Stimulated activated CD4-positive, alpha-beta T cell treated with anti-CD3 and anti-CD28 coated beads, TNF-alpha, amount 100 ng/mL, for 24 hours (primary cell): ENCODE measurements at places on chromosomes 2 and 18.

DNA sequence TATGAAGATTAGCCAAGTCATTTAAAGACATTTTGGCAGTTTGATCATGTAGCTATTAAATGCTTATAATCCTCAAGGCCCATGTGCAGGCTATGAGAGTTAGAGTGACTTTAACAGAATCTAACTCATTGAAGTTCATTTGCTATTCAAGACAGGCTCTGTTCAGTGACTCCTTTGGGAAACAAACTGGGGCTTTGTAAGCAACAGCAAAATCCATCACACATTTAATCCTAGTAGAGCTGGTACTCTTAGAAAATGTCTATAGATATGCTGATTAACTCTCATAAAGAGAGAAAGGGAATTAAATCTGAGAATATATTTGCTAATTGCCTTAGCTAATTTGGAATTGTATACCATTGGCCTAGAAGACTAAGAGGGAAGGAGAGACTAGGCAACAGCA, 182.8 kb upstream of the SESTD1 start:
- DNase-seq = no peak

DNA sequence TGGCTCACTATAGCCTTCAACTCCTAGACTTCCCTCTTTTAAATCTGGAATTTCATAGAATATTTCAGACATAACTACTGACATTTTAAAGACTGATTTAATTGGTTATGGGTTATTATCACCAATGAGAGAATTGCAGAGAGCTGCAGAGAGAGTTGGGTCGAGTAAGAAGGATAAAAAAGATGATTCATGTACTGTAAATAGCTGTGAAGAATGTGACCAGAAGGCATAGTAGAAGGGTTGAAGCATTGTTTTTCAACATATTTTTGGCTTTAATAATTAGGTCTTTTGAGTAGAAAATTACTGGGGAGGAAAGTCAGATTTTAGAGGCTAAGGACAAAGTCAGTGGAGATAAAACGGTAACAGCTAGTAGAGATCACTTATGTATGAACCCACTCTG, 503.2 kb upstream of the SLC8A1 start:
- no peak for DNase-seq

GRCh38 chr2:29519338-29519925, 402.0 kb downstream of the ALK start:
- no peak for DNase-seq

GRCh38 chr18:69996951-69997798, 49.5 kb upstream of the CD226 start:
- DNase-seq = no peak

DNA sequence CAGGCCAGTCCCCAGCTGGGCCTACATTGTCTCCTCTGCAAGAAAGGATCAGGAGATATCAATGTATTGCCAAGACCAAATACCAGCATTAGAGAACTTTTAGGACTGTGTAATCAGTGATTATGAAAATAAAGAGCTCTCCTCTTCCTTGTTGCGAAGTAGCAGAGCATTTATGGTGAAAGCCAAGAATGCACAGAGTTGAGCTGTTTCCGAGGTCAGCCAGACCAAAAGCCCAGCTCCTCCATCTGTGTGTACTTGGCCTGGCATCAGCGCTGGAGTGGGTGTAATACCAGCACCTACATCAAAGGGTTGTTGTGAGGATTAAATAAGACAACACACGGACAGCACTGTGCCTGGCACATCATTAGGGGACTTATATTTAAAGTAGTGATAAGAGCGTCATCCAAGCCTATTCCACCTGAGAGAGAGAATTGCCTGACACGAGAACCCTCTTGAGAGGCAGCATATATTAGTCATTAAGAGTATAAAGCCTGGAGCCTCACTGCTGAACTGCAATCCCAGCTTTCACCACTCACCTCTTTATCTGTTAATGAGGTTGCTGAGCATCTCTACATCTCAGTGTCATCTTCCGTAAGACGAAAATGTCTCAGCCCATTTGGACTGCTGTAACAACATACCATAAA, 7.4 kb upstream of the SLC16A14 start:
- DNase-seq = no peak

- DNase-seq = no peak
Observed at GRCh38 chr2:199744724-199745123, 106.3 kb downstream of the FTCDNL1 start.

- DNase-seq = no peak
Observed at GRCh38 chr2:232367591-232368233, 10.8 kb upstream of the ALPP start.

DNA sequence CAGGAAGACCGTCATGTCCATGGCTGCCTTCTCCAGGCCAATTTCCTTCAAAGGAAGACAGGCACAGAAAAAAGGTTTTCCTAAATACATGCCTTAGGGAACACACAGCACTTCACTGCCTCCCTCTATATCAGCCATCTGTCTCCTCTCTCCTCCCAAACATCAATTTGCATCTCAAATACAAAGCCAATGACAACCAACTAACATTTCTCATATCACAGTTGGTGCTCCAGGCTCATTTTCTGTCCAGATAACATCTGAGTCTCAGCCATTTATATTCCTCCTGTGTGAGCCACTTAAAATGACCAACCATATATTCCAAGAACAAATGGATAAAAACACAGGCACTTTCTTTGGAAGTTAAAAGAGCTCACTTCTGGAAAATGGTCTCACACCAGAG, 62.5 kb upstream of the ACAA2 start:
- DNase-seq = no peak

GRCh38 chr2:216694082-216694825, 1.1 kb downstream of the IGFBP5 start:
- DNase-seq = no peak

- no peak for DNase-seq
Observed at GRCh38 chr2:33632831-33633230, 33.7 kb upstream of the FAM98A start.

DNA sequence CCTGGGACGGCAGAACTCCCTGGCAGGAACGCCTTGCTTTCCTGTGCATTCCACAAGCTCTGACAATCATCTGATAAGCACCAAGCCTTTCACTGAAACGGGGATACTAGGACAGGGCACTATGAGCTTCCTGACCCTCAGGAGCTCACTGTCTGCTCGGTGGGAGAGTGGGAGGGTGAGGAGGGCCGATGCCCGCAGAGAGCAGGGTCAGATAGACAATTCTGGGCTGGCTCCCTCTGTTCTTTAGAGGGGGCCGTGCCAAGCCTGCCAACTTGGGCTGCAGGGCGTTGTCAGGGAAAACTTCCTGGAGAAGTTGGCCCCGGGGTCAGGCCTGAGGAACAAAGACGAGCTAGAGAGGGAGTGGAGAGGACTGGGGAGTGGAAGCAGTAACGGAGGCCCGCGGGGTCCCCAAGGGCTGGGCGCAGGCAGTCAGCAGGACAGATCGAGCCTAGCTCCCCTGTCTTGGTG, 82.0 kb downstream of the CTAGE1 start:
- DNase-seq = no peak

GRCh38 chr2:122003196-122003940, 247.9 kb downstream of the TSN start:
- no peak for DNase-seq

DNA sequence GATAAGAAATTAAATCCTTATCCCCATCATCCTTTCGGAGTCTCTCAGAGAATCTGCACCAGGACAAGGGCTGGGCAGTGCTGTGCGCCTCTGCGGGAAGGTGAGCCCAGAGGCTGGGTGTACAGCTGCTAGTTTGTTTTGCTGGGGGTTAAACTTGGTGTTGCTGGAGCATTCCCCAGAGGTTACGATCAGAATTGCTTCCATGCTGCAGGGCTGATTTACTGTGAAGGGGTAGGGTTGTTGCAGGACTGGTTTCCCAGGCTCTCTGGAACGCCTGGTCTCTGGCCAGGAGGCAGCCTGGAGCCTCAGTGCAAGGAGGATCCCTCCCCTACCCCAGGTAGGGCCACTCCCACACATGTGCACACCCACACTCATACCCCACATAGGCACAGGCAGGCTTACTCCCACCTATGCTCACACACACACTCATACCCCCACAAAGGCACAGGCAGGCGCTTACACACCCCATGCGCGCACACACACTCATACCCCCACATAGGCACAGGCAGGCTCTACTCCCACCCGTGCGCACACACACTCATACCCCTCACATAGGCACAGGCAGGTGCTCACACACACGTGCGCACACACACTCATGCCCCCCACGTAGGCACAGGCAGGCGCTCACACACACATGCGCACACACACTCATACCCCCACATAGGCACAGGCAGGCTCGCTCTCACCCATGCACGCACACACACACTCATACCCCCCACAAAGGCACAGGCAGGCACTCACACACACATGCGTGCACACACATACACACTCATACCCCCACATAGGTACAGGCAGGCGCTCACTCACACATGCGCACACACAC, 11.3 kb downstream of the CNNM4 start:
- no peak for DNase-seq

DNA sequence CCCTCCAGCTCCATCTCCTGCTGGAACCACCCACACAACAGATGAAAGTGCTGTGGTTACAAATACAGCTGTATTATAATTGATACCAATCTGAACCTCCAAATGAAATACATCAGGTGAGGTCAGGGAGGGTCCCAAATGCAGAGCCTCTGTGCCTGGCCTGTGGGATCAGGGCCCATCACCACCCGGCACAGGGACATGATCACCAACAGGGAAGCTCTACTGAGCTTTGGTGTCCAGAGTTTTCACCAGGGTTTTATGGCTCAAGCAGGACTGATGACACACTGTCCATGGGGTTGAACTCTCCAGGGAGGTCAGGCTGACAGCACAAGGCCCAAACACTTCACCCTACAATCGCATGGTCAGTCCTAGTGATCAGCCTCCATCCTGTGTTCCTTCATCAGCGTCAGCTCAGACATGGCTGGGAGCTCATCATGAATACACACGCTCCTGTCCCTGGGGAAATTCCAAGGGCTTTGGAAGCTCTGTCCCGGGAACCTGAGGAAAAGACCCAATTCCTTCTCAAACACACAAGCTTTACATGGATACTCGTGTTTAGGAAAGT, 3.9 kb upstream of the PXDN start:
- DNase-seq = no peak

- DNase-seq = no peak
Observed at GRCh38 chr18:939166-939565, 34.5 kb downstream of the ADCYAP1 start.

- no peak for DNase-seq
Observed at GRCh38 chr2:80258341-80258740, 46.2 kb downstream of the LRRTM1 start.

DNA sequence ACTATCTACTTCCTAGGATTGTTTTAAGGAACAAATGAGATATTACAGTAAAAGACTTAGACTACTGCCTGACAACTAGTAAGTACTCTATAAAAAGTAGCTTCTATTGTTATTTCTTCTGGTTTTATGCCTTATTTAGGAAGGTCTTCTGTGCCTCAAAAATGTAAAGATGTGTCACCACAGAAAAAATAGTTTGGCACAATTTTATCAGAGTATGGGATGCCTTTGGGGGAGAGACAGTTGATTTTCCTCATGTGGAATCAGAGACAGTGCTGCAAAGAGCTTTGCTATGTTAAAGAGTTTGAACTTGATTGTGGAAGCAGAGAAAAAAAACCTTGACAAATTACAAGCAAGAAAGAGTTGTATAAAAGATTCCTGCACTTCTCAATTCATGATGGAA, 98.4 kb downstream of the EHBP1 start:
- DNase-seq = no peak

- DNase-seq = no peak
Observed at GRCh38 chr2:84924173-84925106, 19.0 kb downstream of the TMSB10 start.

DNA sequence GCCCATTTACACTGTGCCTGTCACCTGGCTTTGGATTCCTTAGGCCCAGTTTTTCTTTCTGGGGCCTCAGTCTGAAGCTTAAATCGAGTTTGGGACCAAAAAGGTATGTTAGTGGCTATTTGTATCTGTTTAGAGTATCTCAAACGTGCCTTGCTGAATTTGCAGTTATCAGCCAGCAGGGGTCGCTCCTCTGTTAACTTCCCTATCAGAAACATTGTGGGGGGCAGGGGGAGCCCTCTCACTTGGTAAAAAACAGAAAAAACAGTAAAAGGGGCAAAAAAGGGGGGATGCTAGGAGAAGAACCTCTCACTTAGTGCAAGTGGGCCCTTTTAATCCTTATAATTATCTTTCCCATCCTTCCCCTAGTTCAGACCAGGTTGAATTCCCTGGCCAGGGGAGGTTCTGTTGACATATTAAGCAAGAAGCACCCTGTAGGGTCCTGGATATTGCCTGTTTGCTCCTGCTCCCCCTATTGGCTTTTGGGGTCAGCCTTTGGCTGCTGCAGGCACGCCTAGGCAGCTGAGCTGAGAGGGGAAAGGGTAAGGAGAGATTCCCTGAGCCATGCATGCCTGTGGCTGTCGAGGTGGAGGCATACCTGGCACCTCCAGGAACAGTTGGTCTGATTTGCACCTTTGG, 8.8 kb upstream of the IFIH1 start:
- DNase-seq = no peak

DNA sequence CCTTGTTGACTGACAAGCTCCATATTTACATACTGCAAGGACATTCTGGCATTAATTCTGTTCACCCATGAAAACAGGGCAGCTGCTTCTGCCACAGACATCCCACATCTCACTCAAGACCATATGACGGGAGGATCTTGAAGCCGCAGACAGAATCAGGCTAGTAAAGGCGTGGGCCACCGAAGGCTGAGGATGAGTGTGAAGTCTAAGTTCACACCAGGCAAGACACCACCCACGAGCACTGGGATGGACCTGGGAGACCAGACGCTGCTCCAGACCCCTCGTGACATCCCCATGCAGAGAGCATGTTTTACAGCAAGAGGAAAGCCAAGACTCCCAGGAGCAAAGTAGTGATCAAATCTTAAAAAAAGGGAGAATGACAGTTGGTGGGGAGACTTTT, 3.2 kb downstream of the FHL2 start:
- no peak for DNase-seq

- DNase-seq = no peak
Observed at GRCh38 chr2:96651793-96652192, 9.2 kb downstream of the FER1L5 start.

DNA sequence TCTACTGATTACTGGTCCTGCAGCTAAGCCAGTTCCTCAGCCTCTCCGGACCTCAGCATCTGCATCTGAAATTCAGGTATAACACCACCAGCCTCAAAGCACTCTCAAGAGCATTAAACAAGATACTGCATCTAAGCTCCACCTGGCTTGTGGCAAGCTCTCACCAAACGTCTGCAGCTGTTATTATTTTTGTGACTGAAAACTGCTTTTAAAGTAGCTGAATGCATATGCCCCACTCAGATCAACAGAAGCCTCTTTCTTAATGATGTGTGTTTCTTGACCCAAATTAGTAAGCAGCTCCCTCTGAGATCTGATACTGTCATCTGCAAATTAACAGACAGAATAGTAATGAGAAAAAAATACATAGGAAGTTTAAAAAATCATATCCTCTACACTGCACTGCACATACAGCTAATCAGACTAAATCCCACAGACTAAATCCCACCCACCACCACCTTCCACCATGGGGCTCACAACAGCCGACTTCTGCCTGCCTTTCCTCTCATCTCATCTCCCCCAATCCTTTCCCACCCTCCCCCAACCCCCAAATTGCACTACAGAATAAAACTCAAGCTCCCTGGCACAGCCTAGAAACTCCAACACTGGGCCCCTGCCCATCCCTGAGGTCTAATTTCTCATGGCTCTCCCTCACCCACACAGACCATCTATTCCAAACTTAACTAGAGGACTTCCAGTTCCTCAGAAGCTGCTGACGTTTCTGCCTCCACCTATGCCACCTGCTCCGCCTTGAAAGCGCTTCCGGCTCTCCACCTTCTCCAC, 52.9 kb downstream of the TMEM163 start:
- DNase-seq = no peak

- no peak for DNase-seq
Observed at GRCh38 chr2:198144660-198145059, 340.3 kb downstream of the PLCL1 start.

- no peak for DNase-seq
Observed at GRCh38 chr2:98127229-98127989, 40.4 kb downstream of the VWA3B start.

GRCh38 chr2:2464094-2464493, 133.0 kb upstream of the MYT1L start:
- DNase-seq = no peak
